PC-3 (cell line): ENCODE measurements at places on chromosomes 3 and 15. TPM values are rescaled to one million over a fixed set of nuclear protein-coding genes. Genes with fewer than 3 reads are reported as not detected.

GRCh38 chr3:45957586-45957985, 14.3 kb downstream of the CXCR6 start:
- no peak for DNase-seq

SLC2A2 gene
- not detected in 2 replicates for total RNA-seq

GOLGA8R gene
- 0.07 and 0.69 TPM in 2 replicates for total RNA-seq

RAD18 gene
- 22.8 and 46.6 TPM in 2 replicates for total RNA-seq

- DNase-seq: peak; percentile 96
These were observed 18.3 kb upstream of the ATP8B4 start for GRCh38 chr15:50137330-50137761.

SERPINI2 gene
- not detected in 2 replicates for total RNA-seq

DNA sequence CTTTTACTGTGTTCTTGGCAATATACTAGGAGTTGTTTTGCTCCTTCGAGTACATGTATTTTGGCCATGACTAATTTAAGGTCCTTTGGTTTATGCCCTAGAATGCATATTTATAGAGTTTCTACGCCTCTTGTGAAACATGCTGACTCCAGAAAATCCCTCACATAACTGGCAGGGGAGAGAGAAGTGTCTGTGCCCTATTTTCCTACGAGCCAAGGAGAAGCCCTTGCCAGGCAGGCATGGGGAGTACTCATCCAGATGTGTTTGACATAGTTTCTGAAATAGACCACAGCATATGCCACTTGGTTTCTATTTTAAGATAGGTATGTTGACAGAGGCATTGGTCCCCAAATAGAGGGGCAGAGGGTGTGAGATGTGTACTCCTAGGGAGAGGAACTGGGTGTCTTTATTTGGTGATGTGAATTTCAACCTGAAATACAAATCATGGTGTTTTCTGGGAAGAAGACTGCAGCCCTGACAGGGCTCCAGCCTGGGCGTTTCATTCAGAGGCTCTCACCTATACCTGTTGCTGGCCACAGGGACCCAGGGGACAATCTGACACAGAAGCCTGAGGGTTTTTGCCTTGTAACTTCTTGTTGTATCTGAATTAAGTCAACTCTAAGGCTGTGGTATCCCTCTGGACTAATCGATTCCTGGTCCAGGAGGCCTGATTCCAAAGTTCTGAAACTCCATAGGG, 267.8 kb upstream of the C2CD4B start:
- no peak for DNase-seq

DNA sequence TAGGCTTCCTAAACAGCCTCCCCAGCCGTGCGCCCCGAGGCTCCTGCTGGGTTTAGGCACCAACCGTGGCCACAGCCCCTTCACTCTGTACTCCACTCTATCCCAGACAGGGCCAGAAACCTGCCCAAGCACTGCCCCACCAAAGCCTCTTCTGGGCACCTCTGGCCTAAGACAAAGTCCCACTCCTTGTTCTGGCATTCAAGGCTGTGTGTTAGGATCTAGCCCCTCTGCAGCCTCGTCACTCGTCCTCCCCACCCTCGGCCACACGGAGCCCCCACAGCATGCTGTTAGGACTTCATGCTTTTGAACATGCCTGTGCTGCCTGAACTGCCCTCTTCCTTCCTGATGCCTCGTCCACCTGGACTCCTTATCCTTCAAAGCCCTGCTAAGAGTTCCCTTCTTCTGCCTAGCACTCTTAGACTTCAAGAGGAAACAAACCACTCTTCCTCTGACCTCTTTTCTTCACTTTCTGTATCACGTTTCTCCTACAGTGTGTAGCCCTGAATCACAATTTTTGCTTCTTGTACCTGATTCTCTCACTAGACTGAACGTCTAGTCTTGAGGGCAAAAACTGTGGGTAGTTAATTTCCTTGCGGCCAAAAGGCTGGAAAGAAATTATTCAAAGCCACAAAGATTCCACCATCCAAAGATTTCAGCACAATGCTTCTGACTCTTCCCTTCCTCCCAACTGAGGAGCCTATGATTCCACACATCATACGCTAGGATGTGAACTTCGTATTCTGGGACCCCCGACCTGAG, 28.6 kb downstream of the WNT7A start:
- DNase-seq: no peak

DNA sequence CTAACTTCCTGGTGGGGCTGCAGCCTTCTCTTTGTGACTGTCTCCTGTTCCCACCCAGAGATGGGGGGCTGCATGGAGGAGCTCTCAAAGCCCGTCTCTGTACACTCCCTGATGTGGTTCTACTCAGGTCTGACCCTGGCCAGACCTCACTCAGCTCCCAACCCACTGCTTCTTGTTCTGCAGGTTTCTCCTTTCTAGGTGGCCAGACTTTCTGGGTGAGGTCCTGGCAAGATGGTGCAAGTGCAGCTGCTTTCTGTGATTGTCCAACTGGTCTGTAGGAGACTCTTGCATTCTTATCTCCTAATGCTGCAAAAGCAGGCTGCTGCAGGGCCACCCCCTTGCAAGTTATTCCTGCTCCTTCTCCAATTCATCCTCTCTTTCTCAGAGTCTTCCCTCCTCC, 77.4 kb upstream of the XCR1 start:
- DNase-seq: no peak

RYR3 gene
- not detected in 2 replicates for total RNA-seq
